T-helper 17 cell (primary cell): ENCODE measurements at places on chromosomes 6 and 20.

DNA sequence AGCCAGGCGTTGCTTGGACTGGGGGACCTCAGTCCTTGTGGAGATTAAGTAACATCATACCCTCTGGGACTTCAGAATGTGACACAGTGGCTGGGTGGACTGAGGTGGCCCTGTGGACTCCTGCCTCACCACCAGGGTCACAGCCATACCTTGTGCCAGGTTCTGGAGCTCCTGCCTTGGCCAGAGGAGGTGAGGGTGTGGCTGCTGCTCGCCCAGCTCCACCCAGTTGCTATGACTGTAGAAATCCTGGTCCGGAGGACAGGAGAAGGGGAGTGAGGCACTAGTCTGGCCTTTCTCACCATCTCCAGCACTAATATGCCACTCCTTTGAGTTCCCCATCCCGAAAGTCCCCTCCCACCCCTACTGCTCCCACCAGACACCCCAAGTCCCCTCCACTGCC lies 1.9 kb downstream of the VWA7 start:
- H3K36me3 ChIP-seq, result no peaks in the 10 kb centered on the region
- DNase-seq, result no peak
- peak overlapping the region; percentile 39 for H3K4me3 ChIP-seq
- no peaks in the 10 kb centered on the region for H3K27me3 ChIP-seq
- peaks cover 29% of the 10 kb centered on the region for H3K4me1 ChIP-seq
- peak overlapping the region; percentile 77 for H3K27ac ChIP-seq

DNA sequence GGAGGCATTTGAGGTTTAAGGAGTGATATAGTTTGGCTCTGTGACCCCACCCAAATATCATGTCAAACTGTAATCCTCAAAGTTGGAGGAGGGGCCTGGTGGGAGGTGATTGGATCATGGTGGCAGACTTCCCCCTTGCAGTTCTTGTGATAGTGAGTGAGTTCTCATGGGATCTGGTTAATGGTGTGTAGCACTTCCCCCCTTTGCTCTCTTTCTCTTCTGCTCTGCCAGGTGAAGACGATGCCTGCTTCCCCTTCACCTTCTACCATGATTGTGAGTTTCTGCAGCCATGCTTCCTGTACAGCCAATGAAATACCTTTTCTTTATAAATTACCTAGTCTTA lies 1.7 kb upstream of the HDDC2 start:
- peak overlapping the region; percentile 91 for H3K27ac ChIP-seq
- H3K4me3 ChIP-seq, result no peak overlapping the region
- DNase-seq, result no peak
- peaks cover 21% of the 10 kb centered on the region for H3K27me3 ChIP-seq
- peaks cover 6% of the 10 kb centered on the region for H3K36me3 ChIP-seq

DNA sequence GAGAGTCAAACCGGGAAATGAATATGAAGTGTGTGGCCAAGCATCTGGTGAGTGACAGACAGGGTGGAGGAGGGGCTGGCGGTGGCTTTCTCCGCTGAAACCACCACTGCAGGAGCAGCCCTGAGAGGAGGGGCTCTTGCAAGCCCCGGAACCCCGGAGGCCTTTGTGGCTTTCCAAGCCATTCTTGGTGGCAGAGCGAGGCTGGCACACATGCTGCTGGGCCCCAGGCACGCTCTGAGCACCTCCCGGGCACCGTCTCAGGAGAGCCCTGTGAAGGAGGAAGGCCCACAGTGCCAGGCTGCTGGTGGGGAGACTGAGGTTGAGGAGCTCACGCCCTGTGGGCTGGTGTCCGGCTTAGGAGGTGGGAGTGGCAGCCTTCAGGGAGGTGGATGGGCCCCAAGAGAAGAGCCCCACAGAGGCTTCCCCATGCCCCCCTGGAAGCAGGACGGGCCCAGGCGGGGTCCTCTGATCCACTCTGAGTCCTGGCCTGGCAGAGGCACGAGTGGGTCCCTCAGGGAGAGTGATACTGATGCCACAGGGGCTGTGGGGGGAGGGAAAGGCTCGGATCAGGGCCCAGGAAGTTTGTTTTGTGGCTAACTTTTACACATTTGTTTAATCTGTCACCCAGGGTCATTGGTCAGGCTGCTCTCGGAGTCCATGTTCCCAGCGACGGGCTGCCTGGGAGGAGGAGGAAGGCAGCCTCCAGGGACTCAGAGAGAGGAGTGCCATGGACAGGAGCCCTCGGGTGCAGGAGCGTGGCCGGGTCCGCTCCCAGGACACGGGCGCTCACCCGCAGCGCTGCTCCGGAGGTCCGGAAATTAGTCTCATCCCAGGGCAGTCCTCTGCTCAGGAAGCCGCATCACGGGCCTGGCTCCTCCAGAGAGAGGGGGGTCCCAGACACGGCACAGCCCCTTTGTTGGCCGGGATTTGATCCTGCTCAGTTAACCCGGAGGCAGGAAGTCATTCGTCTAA lies 170.7 kb downstream of the ERMARD start:
- no peaks in the 10 kb centered on the region for H3K36me3 ChIP-seq
- H3K27me3 ChIP-seq, result no peaks in the 10 kb centered on the region
- no peak overlapping the region for H3K4me3 ChIP-seq
- H3K27ac ChIP-seq, result no peak overlapping the region

DNA sequence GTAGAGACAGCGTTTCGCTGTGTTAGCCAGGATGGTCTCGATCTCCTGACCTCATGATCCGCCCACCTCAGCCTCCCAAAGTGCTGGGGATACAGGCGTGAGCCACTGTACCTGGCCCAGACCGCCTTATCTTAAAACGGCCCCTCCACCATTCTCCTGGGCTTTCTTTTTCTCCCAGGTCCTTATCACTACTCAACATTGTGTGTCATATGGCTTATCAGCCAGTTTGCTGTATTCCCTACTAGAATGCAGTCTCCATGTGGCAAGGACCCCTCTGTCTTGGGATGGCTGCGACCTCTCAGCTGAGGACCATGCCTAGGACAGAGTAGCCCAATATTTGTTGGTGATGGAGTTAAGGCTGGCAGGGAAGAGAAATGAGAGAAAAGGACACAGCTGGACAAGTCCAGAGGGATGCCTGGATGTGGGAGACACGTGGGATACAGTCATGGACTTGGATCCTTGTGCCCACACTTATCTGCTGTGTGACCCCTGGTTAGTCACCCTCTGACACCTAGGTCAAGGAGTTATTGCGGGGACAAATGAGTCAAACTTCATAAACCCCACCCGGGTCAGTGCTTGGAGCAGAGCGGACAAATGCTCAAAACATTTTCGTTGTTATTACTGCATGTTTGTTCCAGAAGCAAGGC lies 24.0 kb downstream of the ADA start:
- peaks cover 13% of the 10 kb centered on the region for H3K4me1 ChIP-seq
- peak overlapping the region; percentile 74 for H3K27ac ChIP-seq
- no peak overlapping the region for H3K4me3 ChIP-seq
- H3K36me3 ChIP-seq, result peaks cover 9% of the 10 kb centered on the region
- DNase-seq, result no peak
- H3K27me3 ChIP-seq, result no peaks in the 10 kb centered on the region

DNA sequence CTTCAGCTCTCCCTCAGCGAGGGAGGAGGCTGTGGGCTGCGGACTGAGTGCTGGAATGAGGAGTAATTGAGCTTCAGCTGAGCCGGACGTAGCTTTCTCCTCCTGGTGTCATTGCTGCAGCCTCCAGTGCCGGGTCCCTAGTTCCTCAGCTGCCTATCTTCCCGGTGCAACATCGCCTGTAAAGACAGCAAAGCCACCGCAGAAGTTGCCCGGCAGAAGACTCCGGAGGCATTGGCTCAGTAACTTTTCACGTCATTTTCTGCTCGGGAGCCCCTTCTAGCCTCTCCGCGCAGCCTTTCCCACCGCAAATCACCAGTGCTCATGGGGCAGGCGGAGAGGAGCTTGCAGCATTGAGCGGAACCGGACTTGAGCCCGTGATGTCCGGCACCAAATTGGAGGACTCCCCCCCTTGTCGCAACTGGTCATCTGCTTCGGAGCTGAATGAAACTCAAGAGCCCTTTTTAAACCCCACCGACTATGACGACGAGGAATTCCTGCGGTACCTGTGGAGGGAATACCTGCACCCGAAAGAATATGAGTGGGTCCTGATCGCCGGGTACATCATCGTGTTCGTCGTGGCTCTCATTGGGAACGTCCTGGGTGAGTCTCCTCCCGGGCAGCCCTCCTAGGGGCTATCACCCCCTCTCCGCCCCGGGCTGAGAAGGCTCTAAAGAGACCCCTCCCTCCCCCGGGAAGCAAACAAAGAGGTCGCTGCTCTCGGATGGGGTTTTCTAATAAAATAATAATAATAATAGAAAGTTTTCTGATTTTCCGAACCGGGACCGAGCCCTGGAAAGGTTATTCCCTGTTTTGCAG lies at the start of gene HCRTR2:
Gene HCRTR2, plus strand, starts transcription at position 305 of the 816 bp plus-strand sequence. Its CDS starts 73 bp downstream, at position 378.
- H3K4me3 ChIP-seq, result no peak within 1 kb of the TSS
- no peak for DNase-seq
- H3K4me1 ChIP-seq, result no peaks in the 10 kb centered on the region
- no peak within 1 kb of the TSS for H3K27ac ChIP-seq
- H3K27me3 ChIP-seq, result no peaks in the 10 kb centered on the region

GRCh38 chr20:22346716-22347115 lies 237.7 kb downstream of the FOXA2 start:
- no peaks in the 10 kb centered on the region for H3K4me1 ChIP-seq
- DNase-seq, result no peak
- H3K27ac ChIP-seq, result no peak overlapping the region
- no peak overlapping the region for H3K4me3 ChIP-seq

DNA sequence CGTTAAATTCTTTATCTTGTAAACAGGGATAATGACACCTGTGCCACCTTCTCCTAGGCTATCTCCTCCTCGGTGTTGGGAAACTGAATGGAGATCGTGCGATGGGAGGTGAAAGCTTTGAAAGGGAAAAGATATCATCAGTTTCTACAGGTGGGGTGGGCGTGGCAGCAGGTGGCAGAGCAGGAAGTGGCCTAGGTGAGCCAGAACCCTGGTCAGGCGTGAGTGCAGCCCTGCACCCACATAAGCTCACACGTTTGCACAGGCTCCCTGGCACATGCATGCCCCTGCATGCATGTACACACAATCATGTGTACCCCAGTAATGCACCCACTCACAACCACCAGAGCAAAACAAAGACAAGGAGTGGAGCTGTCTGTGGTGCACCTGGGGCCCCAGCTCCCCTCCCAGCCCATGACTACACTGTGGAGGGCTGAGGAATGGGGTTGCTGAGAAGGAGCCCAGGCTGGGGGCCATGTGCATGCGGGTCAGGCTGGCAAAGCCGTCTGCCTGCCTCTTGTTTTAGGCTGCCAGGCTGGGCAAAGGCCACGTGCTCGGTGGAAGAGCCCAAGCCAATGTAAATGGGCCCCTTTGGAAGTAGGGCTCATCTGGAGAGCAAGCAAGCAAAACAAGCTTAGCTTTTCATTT lies 61.5 kb downstream of the TFAP2C start:
- no peaks in the 10 kb centered on the region for H3K4me1 ChIP-seq
- peaks cover 21% of the 10 kb centered on the region for H3K27me3 ChIP-seq
- no peaks in the 10 kb centered on the region for H3K36me3 ChIP-seq
- DNase-seq, result no peak
- no peak overlapping the region for H3K27ac ChIP-seq
- no peak overlapping the region for H3K4me3 ChIP-seq

DNA sequence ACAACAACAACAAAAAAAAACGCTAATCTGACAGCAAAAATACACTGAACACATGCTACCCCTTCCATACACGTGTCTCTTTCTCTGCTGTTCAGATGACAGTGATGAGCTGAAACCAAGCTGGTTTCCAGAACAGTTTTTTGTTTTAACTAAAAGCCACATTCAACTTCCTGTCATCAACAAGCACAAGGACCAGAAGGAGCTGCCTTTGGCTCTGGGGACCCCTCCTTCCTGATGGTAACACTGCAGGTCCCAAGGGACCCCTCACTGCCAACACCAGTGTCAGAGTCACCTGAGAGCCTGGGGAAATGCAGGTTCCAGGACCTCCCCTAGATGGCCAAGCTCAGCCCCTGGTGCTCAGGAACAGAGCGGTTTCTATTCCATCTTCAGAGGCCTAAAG lies 6.0 kb downstream of the CST7 start:
- no peaks in the 10 kb centered on the region for H3K36me3 ChIP-seq
- peak overlapping the region; percentile 70 for H3K27ac ChIP-seq
- peak overlapping the region; percentile 3 for H3K4me3 ChIP-seq
- H3K4me1 ChIP-seq, result peaks cover 27% of the 10 kb centered on the region
- no peaks in the 10 kb centered on the region for H3K27me3 ChIP-seq

- no peak overlapping the region for H3K27ac ChIP-seq
- no peak for DNase-seq
- no peaks in the 10 kb centered on the region for H3K36me3 ChIP-seq
- no peaks in the 10 kb centered on the region for H3K27me3 ChIP-seq
- peaks cover 2% of the 10 kb centered on the region for H3K4me1 ChIP-seq
Measured at GRCh38 chr6:5036269-5036668, 32.4 kb upstream of the RPP40 start.

DNA sequence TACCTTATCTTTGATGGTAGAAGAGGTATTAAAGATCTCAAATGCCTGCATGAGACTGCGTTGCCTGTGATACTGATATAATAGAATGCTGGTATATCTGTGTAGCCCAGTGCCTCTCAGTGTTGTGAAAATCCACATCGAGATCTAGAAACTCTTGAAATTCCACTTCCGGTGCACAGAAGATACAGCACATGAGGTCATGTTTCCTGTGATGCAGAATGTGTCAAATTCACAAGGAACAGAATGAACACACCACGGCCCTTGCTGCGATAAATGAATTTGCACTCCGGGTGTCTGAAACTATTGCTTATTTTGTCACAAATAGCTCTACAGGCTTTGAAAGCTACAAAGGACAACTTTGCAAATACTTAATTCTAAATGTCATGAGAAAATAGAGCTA lies 687.9 kb upstream of the AGPAT4 start:
- DNase-seq, result no peak
- no peaks in the 10 kb centered on the region for H3K4me1 ChIP-seq
- no peak overlapping the region for H3K4me3 ChIP-seq
- H3K27ac ChIP-seq, result no peak overlapping the region

DNA sequence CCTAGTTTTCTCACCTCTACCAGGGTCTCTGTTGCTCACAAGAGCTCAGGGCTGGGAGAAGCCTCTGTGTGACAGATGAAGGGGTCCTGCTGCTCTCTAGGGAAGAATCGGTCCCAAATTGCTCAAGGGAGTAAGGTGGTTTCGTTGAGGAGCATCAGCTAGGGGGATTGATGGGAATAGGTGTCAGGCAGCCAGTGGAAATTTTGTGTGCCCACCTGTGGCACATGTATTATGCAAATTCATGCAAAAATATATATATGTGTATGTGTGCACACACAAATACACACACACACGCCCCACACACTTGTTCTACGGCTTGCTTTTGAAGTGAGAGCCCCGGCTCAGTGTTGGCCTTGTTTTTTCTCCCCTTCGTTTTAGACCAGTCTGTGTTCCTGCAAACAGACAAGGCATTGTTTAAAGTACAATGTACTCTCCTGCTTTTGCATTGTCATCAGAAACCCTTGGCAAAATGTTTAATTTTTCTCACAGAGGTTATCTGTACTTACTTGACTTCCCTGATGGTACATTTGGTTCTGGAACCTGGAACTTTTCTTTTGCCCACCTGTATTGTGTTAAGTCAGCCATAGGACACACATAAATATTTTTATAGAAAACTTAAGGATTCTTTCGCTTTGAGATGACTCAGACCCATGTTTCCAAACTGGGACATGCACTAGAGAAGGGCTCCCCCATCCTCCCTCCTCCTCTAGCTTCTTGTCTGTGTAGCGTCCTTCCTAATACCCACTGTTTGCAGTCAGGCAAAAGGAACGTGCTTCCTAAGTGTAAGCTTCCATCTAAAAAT lies 26.7 kb downstream of the FOXO3 start:
- H3K27me3 ChIP-seq, result no peaks in the 10 kb centered on the region
- H3K36me3 ChIP-seq, result no peaks in the 10 kb centered on the region
- peak overlapping the region; percentile 73 for H3K27ac ChIP-seq
- H3K4me3 ChIP-seq, result no peak overlapping the region
- no peak for DNase-seq

- no peaks in the 10 kb centered on the region for H3K4me1 ChIP-seq
- no peaks in the 10 kb centered on the region for H3K36me3 ChIP-seq
- no peak overlapping the region for H3K27ac ChIP-seq
- no peak for DNase-seq
- H3K4me3 ChIP-seq, result no peak overlapping the region
Measured at GRCh38 chr6:40124924-40125323, 190.7 kb upstream of the MOCS1 start.
